CD4-positive, alpha-beta T cell treated with Interleukin-2 at 100 ng/mL for 4 hours (primary cell): ENCODE measurements at places on chromosomes 7 and 10.

DNA sequence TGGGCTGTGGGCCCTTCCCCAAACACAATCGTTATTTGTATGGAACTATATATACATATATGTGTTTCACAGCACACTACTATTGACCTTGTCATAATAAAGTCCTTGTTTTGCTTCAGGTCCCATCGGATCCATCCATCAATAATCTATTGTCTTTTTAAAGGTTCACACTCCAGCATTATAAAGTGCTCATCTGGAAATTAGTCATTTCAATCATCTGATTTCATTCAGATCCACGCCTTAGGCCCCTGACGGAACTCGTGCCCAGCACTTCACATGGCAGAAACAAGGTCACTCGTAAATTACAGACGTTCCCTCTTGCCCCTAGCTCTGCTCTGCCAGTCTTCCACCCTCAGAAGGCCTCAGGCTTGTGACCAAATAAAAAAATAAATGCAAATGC lies 133.1 kb upstream of the PPP2R2D start:
- no peak for DNase-seq

- DNase-seq = no peak
These were observed 58.0 kb downstream of the PLXNA4 start for GRCh38 chr7:132518102-132518838.

DNA sequence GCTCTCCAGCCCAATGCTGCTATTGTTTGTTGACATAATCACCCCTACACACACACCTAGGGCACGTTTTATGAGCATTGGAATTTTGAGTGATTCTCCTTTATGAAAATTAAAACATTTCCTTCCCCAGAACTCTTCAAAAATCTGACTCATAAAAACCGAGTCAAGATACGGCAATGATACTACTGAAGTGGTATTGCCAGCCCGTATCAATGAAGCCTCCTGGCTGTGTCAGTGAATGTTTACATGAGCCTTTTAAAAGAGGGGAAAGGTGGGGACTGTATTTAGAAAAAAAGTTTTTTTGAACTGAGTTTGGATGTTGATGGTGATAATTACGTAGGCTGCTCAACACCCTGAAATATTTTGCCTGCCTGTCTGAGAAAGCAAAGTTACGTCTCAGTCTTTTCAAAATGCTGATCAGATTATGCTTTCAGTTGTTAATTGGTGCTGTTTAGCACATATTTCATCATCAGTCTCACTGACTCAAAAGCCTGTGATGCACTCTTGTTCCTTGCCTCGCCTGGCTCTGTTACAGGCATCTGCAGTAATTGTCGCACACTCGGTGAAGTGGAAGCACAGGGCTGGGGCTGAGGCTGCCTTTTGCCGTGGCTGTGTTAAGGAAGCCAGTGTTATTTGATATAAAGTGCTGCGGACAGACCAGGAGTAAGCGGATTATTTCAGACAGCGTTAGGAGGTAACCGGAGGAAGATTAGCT lies 157.4 kb upstream of the TCF7L2 start:
- DNase-seq = no peak

GRCh38 chr7:42359946-42360345 lies 122.9 kb upstream of the GLI3 start:
- DNase-seq = no peak

- no peak for DNase-seq
These were observed 64.9 kb upstream of the C1QL3 start for GRCh38 chr10:16586358-16587138.

- DNase-seq = no peak
These were observed 74.2 kb upstream of the LRRC4 start for GRCh38 chr7:128105228-128106022.

- no peak for DNase-seq
These were observed 47.6 kb downstream of the PDGFA start for GRCh38 chr7:471866-472639.

- DNase-seq = no peak
These were observed 554 bp downstream of the FRA10AC1 start for GRCh38 chr10:93701866-93702209.

- no peak for DNase-seq
These were observed 134.5 kb downstream of the C10orf105 start for GRCh38 chr10:71584902-71585563.

- DNase-seq = no peak
These were observed 32.8 kb upstream of the TAS2R16 start for GRCh38 chr7:123028339-123028738.
